ENCODE measurements at places on chromosomes 4 and X. TPM values are rescaled to one million over a fixed set of nuclear protein-coding genes. Genes with fewer than 3 reads are reported as not detected.

- no peak for DNase-seq
These were observed 240.9 kb upstream of the VEGFC start for GRCh38 chr4:177033632-177034031.

DNA sequence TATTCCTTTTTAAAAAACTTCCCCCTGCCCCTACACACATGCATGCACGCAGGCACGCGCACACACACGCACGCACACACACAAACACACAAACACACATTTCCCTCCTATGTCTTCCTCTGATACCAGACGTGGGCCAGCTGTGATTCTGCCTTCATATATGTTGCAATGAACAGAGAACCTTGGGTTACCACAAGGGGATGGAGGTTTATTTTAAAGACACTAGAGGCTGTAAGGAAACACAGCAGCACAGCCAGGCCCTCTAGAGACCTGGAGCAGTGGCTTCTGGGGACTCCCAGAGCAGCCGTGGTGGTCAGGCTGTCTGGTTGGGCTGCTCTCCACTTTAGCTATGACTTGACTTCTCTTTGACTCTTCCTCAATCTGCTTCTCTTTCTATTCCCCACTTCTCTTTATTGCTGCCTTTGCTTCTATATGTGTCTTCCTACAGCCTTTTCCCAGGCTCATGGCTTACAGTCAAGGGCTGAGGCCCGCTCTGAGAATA lies 3.2 kb upstream of the TLR10 start:
- DNase-seq: no peak

DNA sequence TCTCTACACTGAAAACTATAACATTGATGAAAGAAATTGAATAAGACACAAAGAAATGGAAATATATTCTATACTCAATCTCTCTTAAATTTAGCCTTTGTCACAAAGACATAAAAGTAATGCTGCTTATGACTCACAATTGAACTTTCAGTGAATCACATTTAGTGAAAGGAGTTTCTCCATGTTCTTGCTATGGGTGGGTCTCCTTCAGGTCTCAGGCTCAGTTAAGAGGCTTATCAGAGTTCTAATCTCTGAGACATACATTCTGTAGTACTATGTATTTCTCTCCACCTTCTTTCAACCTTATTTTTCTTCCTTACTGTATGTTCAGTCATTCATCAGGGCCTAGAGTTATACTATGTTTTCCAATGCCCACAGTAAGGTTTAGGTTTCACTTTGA lies 220.9 kb downstream of the DTHD1 start:
- DNase-seq: no peak

GRCh38 chrX:4320436-4320947 lies 607.0 kb upstream of the PRKX start:
- DNase-seq: no peak

DNA sequence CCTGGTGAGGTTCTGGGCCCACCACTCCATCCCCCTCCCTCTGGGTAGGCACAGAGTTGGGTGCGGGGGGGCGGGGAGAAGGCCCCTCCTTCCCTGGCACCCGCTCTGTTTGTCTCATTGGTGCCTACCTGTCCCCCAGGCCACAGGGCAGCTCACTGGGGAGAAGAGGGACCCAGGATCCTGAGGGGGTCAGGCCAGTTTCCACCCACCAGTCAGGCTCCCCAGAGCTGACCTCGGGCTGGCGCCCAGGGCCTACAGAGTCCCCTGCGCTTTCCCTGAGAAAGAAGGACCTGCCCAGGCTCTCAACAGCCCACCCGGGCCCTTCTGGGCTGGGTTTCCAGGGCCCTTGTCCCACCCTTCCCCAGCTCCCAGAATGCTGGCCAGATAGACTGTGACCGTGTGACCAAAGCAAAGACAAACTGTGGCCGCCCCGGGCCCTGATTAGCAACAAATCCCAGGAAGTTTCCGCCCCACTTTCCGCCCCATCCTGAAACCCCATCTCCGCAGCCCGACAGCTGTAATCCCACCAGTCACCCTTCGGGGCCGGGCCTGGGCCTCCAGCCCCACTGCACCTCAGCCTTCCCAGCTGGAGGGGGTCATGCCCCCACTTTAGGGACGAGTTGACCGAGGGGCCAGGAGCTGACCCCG lies 33.8 kb upstream of the FGFR3 start:
- DNase-seq: no peak

- no peak for DNase-seq
These were observed 22.1 kb downstream of the LUZP4 start for GRCh38 chrX:115311601-115312001.

- peak; percentile 0 for DNase-seq
These were observed 103.4 kb upstream of the PAK3 start for GRCh38 chrX:110992611-110993010.

DNA sequence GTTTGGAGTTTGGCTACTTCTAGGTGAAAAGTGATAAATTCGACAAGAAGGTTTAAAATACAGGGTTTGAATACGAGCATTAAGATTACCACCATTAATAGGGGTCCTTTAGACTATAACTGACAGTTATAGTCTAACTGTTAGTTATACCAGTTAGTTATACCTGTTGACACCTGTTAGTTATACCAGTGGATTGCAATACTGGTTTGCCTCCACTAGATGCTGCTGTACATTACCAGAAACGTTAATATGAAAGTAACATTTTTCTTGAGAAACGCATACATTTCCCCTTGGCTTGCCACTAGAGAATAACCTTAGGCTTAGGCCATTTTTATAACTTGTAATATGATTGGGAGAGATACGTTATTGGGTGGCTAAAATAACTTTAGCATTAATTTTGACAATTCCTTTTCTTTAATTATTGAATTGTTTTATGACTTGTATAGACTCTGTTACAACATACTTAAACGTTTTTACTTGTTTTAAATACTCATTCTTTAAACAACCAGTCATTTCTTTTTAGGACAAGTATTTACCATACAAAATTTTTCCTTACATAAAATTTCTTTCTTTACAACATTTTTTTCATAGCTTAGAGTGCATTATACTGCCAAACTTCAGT lies 911.2 kb downstream of the FSTL5 start:
- peak; percentile 33 for DNase-seq

The EVC gene
- 11.3 TPM for total RNA-seq

- DNase-seq: peak; percentile 36
These were observed 23.3 kb downstream of the ARHGAP24 start for GRCh38 chr4:85498068-85498733.

The ATXN3L gene
- not detected for total RNA-seq

DNA sequence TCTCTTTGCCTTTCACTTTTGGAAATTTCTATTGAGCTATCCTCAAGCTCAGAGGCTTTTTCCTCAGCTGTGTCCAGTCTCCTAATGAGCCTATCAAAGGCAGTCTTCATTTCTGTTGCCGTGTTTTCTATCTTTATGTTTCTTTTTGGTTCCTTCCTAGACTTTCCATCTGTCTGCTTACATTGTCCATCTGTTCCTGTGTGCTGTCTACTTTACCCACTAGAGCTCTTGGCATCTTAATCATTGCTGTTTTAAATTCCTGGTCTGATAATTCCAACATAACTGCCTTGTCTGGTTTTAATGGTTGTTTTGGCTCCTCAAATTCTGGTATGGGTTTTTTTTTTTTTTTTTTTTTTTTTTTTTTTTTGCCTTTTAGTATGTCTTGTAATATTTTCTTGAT lies 9.3 kb upstream of the PDE6B start:
- no peak for DNase-seq

The FGF13 gene
- not detected for total RNA-seq

GRCh38 chr4:76738086-76738931 lies 159.6 kb downstream of the SOWAHB start:
- peak; percentile 68 for DNase-seq

DNA sequence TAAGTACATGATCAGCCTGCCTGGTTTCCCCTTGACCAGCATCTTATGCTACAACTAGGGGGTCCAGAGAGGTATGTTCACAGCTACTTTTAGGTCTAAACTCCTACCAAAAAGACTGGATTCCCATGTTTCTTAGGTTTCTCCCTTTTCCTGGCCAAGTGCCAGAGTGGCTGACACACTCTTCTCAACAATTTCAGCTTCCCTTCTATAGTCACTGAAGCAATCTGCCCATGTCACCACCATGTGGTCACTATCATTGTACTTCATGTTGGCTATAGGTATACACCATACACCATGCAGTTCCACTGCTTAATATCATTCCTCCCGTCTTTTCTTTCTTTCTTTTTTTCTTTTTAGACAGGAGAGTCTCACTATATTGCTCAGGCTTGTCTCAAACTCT lies 66.9 kb downstream of the KLHL13 start:
- no peak for DNase-seq

DNA sequence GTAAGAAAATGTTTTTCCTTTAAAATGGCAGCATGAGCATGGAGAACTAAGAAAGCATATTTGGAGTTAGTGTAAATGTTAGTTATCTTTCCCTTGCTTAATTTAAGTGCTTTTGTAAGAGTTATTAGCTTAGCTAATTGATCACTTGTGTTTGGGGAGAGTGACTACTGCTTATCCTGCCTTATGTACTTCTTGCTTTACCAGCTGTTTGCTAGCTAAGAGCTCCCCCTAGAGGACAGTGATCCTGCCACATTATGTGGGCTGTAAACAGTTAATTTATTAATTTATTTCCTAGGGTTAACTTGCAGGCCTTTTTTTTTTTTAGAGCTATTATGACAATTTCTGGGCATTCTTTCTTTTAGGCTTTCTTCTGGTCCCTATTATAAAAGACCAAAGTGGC lies 435.8 kb downstream of the MAGEB5 start:
- peak; percentile 3 for DNase-seq

DNA sequence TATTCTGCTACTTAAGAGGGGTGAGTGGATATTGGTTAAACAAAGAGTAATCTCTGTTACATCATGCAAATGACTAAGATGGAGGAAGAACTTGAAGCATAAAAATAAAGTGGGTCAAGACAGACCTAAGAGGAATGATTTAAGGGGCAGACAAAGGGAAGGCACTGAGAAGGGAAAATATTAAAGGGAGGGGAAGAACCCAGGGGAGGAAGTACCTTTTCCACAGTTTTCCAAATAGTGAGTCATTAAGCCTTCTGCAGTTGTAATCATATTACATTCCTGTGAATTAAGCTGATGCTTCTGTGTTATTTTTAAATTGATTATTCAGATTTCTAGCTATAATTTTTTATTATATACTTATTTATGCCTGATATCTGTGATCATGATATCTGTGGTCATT lies 253.3 kb downstream of the CENPC start:
- DNase-seq: no peak

GRCh38 chr4:648579-649292 lies 23.4 kb downstream of the PDE6B start:
- DNase-seq: no peak

DNA sequence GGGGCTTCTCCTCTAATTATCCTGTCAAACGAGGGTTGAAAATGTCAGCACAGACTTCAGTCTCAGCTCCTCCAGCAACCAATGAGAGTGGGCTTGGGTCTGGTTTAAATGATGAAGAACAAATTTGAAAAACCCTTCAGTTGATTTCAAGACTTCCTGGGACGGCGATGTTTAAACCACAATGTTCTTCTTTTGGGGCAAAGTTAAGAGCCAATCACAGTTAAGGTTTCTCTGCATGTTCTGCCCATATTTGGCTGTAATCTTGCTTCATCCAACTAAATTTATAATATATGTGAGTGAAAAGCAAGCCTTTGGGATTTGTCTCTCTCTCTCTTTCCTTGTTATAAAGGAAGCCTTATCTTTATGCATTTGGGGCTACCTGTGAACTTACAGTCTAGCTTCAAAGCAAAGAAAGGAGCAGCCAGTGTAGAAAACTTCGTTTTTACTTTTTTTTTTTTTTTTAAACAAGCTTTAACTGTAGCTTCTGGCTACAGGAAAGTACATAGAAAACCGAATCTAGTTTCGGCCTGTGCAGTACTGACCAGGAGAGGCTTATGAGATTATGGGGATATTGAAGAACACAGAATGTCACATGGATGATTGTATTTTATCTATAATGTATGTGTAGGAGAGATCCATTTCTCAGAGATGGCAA lies 46.8 kb upstream of the FAM9C start:
- DNase-seq: no peak

DNA sequence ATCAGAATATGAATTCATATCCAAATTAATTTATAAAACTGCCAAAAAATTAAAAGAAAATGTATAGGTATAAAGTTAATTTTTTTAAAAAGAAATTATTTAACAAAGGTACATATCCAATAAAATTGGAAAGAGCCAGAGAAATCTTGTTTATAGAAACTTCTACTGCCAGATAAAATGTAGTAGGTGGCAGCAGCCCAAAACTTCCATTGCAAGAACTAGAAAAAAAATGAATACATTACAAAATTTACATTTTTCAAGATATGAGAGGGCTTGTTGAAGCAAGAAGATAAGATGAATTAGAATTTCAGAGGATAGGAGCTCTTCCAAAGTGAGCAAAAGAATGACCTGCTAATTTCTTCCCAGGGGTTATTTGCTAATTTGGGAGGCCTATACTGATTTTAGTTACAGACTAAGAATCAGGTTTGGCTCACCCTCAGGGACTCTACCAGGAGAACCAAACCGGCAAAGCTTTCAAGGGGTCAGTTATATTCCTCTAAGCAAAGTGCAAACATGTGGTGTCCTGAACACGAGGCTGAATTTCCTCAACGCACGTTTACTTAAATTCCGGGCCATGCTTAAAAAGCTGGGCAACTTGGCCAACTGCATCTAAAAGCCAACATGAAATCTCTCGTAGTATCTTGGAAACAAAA lies 17.5 kb downstream of the ANKRD50 start:
- DNase-seq: no peak

GRCh38 chrX:37659047-37659446 lies 26.5 kb upstream of the XK start:
- no peak for DNase-seq

GRCh38 chr4:188434643-188435042 lies 295.4 kb downstream of the TRIML1 start:
- DNase-seq: no peak

DNA sequence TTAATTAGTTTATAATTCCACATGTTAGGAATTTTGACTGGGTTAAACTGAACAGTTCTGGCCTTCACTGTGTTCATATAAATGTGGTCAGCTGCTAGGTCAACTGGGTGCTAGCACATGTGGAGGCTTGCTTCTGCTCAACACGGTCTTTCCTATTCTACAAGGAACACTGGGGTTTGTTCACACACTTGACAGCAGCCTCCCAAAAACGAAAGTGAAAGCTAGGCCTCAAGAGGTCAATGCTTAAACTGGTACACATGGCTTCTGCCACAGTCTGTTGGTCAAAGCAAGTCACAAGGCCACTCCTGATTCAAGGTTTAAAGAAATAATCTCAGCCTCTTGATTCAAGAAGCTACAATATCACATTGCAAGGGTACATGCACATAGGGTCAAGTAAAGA lies 126.5 kb downstream of the QDPR start:
- no peak for DNase-seq

The NAAA gene
- 27.7 TPM for total RNA-seq

DNA sequence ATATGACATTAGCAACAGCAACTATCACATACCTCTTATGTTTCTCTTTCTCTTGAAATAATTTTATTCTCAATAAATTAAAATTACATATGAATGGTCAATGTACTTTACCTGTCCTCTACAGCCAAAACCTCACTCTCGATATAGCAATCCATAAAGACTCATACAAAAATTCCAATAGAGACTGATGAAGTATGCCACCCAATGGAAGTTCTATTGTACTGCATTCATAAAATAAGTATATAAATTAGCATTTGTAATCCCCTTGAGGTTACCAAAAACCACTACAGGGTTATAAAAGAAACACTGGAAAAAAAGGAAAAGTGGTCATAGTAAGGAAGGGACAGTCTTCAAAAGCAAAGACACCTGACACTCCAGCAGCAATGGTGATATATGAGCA lies 32.8 kb downstream of the CLDN2 start:
- DNase-seq: no peak

The ZFP92 gene
- 2.0 TPM for total RNA-seq

GRCh38 chr4:8199594-8200301 lies 658 bp downstream of the SH3TC1 start:
- DNase-seq: no peak

- DNase-seq: peak; percentile 1
These were observed 82.0 kb downstream of the PLS3 start for GRCh38 chrX:115642895-115643530.

Measured in A172 (cell line).